ENCODE measurements at places on chromosomes 6 and 20.

DNA sequence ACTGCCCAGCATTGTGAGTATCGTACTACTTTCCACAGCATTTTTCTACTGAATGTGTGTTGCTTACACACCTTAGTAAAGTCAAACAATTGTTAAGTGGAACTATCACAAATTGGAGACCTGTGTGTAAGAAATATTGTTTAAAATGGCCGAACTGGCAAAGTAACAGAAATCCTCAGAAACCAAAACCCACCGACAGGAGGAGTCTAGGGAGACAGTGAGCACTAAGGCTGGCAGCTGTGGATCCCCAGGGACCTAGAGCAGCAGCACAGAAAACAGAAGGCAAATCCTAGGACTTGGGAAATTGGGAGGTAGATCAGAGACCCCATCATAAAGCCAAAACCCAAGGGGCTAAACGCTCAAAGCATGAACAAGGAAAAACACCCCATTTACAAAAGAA, 69.9 kb downstream of the SESN1 start:
- DNase-seq, result no peak

DNA sequence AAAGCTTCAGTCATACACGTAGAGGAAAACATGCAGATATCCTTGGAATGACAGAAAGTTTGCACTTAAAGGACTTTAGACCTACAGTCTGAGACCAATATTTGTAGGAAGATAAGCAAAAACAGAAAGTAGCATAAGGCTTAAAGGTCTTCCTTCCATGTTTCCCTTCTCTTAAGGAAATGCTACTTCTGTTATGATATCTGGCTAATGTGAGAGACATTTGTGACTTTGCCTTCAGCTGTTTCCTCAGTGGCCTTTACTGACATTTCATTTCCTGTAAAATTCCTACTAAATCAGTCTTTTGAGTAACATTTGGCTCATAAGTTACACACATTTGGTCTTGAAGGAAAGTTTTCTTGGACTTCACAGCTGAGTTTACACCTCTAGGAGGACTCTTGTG, 713.4 kb downstream of the TBC1D32 start:
- DNase-seq, result no peak

- DNase-seq, result no peak
Observed at GRCh38 chr6:87183687-87184086, 28.3 kb downstream of the ZNF292 start.

GRCh38 chr20:48211238-48211637, 426.0 kb upstream of the SULF2 start:
- DNase-seq, result no peak

DNA sequence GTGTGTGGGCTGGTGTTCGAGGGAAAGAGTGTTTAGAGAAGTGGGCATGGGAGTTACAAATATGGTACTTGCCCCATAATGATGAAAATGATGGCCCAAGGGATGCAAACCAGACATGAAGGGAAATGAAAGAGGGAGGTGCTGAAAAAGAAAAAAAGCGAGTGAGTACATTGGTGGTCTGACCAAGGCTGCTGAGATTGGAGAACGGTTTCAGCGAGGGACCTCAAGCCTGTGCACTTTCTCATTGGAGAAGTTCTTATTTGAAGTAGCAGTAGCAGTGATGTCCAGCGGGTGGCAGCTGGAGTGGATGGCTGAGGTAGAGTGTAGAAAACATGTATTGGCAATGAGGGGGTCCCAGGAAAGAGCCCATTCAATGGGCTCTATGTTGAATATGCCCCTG, 54.8 kb downstream of the TNFAIP3 start:
- no peak for DNase-seq
